ENCODE measurements at places on chromosomes 13 and 19. TPM values are rescaled to one million over a fixed set of nuclear protein-coding genes. Genes with fewer than 3 reads are reported as not detected.

TNFAIP8L1 gene
- 5.6 TPM for total RNA-seq

APOC1 gene
- 5.3 TPM for total RNA-seq

SLC44A2 gene
- 25.9 TPM for total RNA-seq

CBY2 gene
- not detected for total RNA-seq

CD22 gene
- total RNA-seq: not detected

ZSWIM4 gene
- 11.1 TPM for total RNA-seq

SERTAD1 gene
- 2.8 TPM for total RNA-seq

INSL3 gene
- not detected for total RNA-seq

DNA sequence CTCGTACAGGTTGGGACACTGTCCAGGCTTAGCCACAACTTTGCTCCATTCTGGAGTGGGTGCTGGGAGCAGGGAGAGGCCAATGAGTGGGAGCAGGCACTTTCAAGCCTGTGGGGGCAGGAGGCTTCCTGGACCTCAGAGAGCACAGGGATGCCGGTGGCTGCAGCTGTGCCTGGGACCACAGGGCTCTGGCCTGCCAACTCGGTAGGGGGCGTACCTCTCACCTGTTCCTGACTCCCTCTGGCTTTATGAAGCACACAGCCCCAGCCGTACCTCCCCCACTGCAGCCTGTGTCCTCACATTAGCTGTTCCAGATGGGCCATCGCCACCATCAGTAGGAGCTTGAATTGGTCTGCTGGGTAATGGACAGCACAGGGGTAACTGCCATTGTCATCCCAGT lies 278.7 kb upstream of the KLHL1 start:
- no peak for DNase-seq

GRCh38 chr19:21568816-21569493 lies 63.6 kb downstream of the ZNF429 start:
- DNase-seq: peak; percentile 91

GRCh38 chr13:19982447-19983043 lies 24.0 kb downstream of the ZMYM2 start:
- no peak for DNase-seq

DNA sequence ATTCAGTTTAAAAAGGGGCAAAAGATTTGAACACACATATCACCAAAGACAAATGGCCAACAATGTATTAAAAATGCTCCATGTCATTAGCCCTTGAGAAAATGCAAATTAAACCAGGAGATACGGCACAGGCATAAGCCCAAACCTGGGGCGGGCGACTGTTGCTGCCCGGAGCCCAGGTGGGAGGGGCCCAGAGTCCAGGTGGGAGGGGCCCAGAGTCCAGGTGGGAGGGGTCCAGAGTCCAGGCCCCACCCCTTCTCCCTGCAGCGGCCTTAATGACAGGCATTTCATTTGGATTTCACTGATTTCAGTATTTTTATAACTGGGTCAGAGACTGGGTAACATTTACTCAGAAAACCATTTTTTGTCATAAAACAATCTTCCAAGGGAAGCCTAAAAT lies 78.2 kb downstream of the RASA3 start:
- DNase-seq: no peak

GRCh38 chr13:111467111-111467890 lies 146.9 kb downstream of the TEX29 start:
- DNase-seq: no peak

GRCh38 chr13:20414546-20415305 lies 110.9 kb downstream of the CRYL1 start:
- DNase-seq: no peak

- DNase-seq: no peak
Measured at GRCh38 chr19:18613589-18614234, 1.0 kb downstream of the TMEM59L start.

DNA sequence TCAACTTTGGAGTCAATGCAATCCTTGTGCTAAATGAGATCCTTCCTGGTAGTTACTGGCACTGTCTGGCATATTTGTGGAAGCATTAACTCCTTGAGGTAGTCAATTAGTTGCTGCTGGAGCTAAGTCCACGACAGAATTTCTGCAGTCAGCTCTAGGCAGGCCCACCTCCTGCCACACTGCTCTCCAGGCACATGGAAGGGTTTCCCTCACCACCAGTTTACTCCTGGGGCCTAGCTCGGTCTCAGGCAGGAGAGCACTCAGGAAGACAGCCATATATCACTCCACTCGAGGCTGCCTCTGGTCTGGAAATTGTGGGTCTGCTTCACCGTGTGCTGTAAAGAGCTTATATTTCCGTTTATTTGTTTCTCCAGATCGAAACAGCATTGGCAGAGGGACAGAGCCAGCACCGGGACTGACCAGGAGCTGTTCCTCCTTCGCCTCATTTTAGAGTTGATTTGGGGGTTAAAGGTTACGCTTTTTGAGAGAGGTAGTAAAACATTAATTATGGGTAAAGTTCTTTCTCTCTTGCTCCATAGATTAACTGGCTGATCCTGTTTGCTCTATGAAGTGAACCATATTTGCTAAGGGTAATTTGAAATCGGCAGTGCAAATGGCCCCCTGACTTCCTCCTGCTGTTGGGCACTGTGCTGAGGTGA lies 20.6 kb upstream of the GTF3A start:
- no peak for DNase-seq

DNA sequence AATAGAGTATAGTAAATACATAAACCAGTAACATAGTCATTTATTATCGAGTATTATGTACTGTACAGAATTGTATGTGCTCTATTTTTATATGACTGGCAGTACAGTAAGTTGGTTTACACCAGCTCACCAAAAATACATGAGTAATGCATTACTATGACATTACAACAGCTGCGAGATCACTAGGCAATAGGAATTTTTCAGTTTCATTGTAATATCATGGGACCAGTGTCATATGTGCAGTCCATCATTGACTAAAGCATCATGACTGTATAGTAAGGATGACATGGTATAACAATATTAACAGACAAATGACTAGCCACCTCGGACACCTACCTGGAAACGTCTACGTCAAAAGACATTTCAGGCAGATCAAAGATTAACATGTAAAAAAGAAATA lies 33.6 kb downstream of the ATP7B start:
- DNase-seq: no peak

DNA sequence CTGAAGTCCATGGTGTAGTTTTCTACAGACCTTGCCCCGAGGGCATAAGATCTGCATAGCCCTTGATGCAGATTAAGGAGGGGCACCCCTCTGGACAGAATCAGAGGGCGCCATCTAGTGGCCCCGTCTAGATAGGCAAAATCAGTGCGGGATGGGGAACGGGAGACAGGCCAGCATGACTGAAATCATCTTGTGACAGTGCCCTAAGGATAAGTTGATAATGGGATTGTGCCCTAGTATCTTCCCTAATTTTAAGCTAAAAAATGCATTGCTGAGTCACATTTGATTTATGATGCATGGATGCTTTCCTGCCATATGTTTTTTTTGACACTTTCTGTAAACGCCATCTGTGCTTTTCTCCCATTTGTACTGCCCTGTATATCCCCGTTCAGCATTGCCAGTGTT lies 19.0 kb upstream of the GPI start:
- peak; percentile 59 for DNase-seq

DNA sequence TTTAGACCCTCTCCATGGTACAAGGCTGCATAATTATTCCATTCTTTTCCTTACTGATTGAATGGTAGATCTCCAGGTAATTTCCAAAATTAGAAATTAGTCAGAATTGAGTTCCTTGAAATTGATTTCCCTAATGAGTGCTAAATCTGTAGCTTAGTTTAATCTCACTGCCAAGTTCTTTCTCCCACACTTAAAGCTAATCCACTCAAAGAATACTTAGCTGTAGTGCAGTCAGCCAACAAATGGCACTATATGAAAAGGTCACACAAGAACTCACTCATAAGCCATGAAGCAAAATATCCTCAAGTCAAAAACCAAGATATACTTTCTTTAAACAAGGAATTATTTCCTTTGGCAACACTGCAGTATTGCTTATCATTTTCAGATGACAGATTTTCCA lies 62.0 kb downstream of the XPO4 start:
- DNase-seq: no peak

- DNase-seq: peak; percentile 43
Measured at GRCh38 chr13:35855531-35856019, 275.6 kb downstream of the DCLK1 start.

DNA sequence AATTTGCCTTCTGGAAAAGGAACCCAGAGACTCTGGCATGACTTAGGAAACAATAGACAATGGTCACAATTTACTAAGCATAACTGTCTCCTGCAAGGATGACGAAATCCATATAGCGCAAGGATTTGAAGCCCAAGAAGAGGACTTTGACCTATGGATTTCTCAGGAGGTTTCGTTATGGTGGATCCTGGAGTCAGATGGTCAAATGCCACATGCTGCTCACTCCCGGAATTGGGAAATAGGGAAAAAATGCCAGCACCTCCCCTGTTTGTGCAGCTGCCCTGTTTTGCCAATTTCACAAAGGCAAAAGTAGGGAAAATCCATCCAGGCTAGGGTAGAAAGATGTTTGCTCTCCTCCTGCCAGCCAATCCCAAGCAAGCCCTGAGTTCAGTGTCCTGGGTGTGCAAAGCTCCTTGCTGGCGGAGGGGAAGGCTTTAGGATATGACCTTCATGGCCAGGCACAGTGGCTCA lies 23.4 kb downstream of the RDH8 start:
- no peak for DNase-seq

GRCh38 chr13:44280456-44280855 lies 93.2 kb upstream of the SERP2 start:
- DNase-seq: no peak

DNA sequence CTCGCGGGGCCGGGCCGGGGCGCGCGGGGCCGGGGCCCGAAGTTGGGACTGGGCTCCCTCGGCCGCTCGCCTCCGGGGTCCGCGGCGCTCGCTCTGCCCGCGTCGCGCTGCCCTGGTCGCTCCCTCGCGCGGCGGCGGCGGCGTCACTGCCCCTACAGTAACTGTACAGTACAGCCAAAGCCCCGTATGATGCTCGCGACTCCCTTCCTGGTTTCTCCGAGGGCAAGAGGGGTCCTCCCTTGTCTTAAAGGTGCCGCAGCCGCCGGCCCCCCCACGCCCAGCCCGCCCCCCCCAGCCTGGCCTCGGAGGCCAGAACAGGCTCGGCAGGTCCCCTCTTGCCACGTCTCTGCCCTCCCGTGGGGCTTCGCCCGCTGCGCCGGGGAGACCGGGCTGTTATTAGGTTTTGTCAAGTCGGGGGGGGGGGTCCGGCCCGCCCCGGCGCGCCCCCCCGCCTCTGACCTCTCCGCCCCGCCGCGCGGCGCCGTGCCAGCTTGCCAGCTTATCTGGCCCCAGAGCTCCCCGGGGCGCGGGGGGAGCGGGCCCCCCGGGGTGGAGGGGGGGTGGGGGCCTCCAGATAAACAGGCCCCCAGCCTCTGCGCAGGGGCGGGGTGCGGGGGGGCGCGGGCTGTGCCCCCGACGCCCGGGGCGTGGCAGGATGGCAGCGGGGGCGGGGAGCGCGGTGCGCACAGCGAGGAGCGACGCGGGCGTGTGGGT lies at the start of gene ZBTB7A:
ZBTB7A (minus strand) TSS at position 218 of the 714 bp plus-strand sequence. CDS start 11,667 bp downstream, outside the sequence.
- DNase-seq: peak; percentile 69

DNA sequence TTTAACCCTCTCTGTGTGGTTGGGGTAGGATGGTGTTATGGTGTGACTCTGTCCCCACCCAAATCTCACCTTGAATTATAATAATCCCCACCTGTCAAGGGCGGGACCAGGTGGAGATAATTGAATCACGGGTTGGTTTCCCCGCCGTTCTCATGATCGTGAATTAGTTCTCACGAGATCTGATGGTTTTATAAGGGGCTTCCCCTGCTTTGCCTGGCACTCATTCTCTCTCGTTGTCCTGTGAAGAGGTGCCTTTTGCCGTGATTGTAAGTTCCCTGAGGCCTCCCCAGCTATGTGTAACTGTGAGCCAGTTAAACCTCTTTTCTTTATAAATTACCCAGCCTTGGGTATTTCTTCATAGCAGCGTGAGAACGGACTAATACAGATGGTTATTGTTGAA lies 68.8 kb downstream of the ARHGEF7 start:
- DNase-seq: no peak

DNA sequence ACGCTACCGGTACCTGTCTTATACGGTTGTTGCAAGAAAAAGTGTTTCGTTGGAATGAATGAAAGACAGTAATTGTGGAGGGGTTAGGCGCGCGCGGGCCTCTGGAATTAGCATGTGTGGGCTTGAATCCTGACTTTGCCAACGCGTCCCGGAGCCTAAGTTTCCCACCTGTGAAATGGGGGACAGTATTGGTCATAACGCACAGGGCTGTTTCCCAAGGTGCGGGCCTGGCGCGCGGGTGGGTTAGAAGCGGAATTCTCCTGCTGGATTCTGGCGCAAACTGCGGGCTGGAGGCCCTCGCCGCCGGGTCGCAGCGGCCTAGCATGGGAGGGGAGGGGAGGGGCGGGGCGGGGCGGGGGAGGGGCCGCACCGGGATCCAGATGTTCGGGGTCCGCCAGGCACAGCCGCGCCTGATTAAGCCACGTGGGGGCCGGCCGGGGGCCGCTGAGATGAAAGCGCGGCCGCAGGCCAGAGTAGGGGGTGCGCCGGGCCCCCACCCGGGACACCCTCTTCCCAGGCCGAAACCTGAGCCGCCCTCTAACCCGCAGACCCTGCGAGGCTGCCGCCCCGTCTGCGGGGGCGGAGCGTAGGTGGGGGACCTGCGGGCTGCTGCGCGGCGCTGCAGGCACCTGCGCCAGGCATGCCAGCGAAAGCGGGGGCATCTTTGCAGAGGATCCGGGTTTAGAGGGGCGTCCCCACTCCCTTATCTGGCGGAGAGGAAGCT lies 1.2 kb upstream of the TMEM59L start:
- no peak for DNase-seq

GRCh38 chr13:35600137-35600536 lies 123.6 kb upstream of the MAB21L1 start:
- DNase-seq: no peak

GRCh38 chr13:50156140-50156539 lies 140.9 kb downstream of the KCNRG start:
- no peak for DNase-seq

DNA sequence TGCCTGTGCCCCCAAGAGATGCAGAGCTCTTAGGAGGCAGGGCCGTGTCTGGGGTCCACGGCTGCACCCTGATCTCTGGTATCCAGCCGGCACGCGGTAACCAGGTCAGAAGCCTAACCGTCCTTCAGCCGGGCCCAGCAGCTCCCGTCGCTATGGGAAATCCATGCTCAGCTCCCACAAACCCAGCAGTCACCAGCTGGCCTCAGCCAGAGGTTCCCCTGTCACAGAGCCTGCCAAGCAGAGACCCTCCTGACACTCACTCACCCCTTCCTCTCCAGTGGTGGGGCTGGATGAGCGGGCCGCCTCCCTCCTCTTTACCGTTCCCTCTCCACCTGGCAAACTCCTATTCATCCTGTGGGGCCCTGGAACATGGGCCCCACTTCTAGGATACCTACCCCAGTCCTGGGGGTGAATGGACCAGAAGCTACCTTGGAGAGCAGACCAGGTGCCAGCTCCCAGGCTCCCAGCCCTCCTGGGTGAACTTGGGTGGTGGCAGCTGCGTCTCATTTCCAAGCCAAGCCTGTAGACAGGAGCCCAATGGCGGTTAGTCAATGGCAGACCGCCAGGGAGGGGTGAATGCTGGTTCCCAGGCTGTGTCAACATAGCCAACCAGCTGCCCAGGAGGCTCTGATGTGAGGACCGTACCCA lies 21.4 kb upstream of the TCF3 start:
- no peak for DNase-seq

GRCh38 chr13:108033800-108034707 lies 181.3 kb downstream of the LIG4 start:
- no peak for DNase-seq
